Adipocyte (in vitro differentiated cells): ENCODE measurements at places on chromosomes 7 and 10.

- no peak for DNase-seq
These were observed 52.6 kb downstream of the TRRAP start for GRCh38 chr7:98930921-98931320.

DNA sequence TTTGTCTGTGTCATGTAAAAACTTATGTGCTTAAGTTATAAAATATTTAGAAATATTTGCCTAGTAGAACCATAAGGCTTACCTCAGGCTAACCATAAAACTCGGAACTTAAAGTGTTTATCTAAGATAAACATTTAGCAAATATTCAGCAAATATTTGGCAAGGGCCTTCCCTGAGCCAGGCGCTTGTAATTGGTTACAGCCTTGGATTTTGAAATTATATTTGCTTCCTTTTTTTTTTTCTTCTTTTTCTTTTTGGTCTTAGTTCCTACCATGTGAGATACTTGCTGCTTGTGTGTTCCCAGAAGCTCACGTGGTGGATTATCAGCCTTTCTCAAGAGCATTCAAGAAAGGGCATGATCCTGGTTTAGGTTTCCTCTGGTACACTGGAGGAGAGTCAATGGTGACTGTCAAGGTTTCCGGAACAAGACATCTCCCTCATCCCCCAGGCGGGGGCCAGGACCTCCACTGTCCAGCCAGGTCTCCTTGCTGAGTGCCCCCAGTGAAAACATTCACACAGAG lies 5.2 kb upstream of the BRI3 start:
- peak; percentile 83 for DNase-seq

GRCh38 chr10:112295853-112296830 lies 12.9 kb downstream of the TECTB start:
- DNase-seq = peak; percentile 82

DNA sequence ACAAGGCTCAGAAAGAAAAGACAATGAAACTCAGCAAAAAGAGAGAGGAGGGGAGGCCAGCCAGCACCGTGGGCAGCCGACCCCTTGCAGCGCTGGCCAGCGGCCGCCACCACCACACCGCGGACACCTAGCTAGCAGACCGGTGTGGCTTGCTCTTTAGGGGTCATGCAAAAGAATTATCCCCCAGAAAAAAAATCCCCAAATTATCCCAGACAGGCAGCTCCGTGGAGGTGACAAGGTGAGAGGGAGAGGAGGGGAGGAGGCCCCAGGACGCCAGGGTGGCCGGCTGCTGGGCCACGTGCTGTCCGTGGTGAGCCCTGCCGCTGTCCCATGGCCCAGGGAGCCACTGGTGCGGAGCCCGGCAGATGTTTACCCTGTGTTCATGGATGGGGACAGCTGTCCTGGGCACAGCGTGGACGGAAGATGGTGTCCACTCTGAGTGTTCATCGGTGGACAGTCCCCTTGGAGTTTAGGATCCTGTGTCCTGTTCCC lies 16.5 kb downstream of the YKT6 start:
- DNase-seq = no peak

DNA sequence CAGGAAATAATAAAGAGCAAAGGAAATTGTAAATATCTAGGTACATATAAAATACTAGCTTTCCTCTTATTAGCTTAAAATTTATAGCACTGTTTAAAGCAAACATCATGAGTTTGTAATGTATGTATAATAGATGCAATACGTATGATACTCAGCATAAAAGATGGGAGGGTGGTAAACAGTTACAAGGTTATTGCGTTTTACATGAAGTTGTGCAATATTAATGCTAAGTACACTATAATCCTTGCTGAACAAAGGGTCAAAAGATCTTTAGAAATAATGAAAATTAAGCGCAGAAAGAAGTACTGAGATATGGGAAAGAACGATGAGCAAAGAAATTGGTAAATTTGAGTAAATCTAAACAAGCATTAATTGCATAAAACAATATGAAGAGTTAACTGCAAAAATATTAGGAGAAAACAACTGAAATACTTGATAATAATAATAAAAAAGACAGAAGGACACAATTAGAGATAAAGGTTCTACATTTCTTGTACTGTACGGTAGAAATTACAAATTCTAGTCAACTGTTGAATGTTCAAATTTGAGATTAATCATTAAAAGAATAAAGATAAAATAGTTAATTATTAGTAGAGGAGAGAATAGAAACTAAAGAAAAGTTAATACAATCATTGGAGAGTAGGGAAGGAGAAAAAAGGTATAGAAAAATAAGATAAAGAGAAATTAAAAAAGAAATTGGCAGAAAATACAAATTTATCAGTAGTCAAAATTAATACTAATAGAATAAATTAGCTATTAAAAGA lies 17.9 kb downstream of the C10orf67 start:
- no peak for DNase-seq

DNA sequence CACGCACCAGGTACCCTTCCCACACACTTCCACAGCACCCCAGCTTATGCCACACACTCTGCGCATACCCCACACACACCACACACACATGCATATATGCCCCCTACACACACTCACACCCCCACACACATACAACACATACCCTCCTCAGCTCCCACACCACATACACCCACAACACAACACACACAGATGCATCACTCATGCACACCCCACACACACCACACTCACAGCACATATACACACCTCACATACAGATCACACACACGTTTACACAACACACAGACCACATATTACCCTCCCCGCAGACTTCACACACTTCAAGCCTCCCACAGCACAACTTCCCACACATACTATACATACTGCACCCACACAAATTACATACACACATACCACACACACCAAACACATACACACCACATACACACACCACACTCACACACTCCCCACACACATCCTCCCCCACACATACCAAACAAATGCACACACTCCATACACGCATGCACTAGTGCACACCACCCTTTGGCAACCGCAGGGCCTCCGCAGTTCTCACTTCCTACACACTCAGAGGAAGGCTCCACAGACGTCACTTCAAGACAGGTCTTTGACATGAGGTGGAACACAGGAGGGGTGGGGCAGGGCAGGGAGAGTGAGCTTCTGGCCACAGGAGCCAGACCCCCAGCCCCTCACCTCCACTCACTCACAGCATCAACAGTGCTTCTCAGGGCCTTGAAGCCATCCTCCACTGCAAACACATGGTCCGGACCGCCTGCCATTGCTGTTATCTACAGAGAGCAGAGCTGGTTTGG lies 18.5 kb upstream of the ANTXRL start:
- DNase-seq = no peak

DNA sequence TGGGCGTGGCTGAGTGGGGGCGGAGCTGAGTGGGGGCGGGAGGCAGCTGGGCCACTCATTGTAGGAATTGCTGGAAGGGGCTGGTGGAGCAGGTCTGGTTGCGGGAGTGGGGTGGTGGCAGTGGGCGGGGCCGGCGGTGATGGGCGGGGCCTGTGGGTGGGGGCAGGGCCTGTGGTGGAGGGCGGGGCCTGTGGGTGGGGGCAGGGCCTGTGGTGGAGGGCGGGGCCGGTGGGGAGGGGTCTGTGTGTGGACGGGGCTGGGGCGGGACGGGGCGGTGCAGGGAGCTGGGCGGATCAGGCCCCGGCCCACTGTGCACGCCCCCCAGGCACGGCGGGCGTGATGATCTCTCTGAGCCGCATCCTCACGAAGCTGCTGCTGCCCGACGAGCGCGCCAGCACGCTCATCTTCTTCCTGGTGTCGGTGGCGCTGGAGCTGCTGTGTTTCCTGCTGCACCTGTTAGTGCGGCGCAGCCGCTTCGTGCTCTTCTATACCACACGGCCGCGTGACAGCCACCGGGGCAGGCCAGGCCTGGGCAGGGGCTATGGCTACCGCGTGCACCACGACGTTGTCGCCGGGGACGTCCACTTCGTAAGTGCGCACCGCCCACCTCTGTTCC lies 14.0 kb downstream of the SLC29A4 start:
- no peak for DNase-seq

DNA sequence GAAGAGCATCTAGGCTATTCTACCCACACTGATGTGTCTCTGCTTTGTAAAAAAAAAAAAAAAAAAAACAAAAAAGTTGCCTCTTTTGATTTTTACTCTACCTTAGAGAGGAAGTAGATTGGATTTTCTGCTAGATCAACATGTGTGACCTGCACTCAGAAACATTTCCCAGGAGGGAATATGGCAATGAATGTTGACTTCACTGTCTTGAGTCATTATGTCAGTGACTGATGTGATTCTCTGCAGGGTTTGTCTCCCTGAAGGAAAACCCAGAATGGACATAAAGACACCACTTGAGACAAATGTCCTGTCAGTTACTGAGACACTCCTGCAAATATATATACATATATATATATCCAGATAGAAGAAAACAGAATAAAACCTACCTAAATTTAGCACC lies 370.3 kb downstream of the BMPER start:
- DNase-seq = no peak
